Activated naive CD4-positive, alpha-beta T cell (primary cell): ENCODE measurements at places on chromosomes 1 and 21.

DNA sequence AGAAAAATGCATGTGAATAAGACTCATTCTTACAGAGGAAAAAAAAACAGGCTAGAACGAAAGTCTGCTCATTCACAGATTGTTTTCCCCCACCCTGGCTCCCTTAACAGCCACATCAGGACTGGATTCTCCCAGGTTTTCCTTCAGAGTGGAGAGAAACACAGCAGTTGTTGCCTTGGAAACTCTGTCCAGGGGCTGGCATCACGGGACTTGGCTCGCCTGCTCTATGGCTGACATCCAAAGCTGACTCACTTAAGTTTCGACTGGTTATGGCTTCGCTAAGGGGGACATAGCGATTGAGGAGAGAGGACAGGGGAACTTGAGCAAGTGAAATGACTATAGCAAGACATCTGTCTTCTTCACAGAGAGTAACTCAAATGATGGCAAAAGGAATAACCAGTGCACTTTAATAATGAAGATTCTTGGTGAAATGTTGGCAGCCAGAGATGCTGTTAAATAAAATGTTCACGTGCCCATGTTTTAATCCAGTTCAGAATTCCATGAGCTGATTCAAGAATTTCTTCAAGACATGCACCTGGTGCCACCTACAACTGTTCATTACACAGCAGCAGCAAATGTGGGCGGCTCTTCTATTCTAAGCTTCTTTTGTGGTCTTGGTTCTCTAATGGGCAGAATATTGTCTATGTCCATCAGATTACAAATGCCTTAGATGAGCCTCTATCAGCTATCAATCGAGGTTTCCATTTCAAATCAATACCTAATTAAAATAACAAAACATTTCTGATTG, 21.8 kb downstream of the MIS18A start:
- no peak for DNase-seq

- DNase-seq = no peak
These were observed 23.4 kb upstream of the TRAPPC10 start for GRCh38 chr21:43988506-43989230.

GRCh38 chr1:36673202-36673601, 190.5 kb upstream of the CSF3R start:
- DNase-seq = no peak

- no peak for DNase-seq
These were observed 12.2 kb downstream of the DNASE2B start for GRCh38 chr1:84410328-84411095.

DNA sequence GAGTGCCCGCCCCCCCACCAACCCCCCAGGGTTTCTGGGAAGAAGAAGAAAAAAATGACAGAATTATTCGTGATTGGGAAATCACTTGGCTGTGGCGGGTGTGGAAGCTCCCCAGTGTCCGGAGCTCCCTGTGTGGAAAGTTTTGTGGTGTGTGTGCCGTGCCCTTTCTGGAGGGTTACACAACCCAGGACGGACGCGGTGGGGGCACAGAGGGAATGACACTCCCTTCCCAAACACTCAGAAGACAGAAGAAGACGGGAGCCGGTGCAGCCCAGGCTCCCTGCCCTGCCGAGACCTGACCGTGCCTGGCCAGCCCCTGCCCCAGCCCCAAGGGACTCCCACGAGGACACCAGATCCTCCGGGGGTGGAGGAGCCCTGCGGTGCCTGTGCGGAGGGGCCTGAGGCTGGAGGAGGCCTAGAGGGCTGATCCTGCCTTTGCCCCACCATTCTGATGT, 33.0 kb upstream of the ADARB1 start:
- DNase-seq = no peak

- DNase-seq = no peak
These were observed 41.9 kb upstream of the LRP8 start for GRCh38 chr1:53369761-53370160.

- DNase-seq = no peak
These were observed 21.9 kb downstream of the KIAA1614 start for GRCh38 chr1:180934563-180934962.

DNA sequence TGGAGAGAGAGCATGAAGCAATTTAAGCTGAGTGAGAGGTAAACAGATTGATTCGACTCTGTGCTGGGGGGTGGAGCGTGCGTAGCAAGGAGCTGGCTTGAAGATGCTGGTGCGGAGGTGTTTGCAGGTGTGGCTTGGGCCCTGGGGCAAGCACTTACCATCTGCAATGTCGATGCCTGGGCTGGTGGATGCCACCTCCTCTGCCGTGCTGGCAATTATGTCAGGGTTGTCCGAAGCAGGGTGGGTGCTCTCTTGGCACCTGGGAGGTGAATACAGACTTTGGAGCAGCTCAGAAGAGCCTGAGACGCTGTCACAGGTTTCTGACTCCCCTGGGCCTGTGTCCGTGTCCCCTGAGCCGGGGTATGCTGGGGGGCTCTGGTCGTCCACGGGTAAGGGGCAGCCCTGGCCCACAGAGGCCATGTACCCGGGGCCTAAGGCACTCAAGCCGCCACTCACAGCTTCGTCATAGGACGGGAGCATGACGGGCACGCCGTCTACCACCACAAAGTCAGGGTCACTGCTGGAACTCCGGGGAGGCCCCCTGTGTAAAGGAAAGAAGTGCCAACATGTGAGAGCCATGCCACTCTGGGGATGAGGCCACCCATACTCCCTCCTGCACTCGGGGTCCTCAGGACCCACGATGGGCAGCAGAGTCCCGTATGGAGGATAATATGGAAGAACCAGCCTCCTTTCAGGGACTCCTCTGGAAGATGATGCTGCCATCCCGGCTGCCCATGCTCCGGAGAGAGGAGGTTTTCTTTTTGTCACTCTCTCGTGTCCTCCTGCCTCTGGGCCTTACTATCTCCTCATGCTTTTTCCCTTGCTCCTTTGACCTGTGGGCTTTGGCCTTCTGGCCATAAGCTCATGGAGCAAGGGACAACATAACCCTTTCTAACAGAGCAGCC, 80.3 kb upstream of the TLR5 start:
- no peak for DNase-seq

DNA sequence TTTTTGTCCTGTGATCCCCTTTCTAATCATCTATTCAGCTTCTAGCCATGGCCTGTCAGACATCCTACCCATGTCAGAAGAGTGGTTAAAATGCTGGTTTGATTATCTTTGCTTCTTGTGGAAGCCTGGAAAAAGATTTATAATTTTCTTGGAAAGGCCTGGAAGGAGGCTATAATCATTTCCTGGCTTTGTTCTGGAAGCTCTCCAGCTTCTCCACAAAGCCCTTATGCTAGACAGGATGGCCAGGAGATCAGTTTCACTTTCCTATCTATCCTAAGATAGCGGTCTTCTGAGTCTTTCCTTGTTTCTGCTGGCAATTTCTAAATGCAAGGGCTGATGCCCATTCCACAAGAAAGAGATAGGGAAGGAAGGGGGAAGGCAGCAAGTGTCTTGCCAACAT, 90.9 kb upstream of the SLC44A3 start:
- no peak for DNase-seq

- no peak for DNase-seq
These were observed 3.1 kb upstream of the ARHGEF2 start for GRCh38 chr1:155981266-155982088.

- no peak for DNase-seq
These were observed 308.0 kb downstream of the HMCN1 start for GRCh38 chr1:186042230-186042629.

DNA sequence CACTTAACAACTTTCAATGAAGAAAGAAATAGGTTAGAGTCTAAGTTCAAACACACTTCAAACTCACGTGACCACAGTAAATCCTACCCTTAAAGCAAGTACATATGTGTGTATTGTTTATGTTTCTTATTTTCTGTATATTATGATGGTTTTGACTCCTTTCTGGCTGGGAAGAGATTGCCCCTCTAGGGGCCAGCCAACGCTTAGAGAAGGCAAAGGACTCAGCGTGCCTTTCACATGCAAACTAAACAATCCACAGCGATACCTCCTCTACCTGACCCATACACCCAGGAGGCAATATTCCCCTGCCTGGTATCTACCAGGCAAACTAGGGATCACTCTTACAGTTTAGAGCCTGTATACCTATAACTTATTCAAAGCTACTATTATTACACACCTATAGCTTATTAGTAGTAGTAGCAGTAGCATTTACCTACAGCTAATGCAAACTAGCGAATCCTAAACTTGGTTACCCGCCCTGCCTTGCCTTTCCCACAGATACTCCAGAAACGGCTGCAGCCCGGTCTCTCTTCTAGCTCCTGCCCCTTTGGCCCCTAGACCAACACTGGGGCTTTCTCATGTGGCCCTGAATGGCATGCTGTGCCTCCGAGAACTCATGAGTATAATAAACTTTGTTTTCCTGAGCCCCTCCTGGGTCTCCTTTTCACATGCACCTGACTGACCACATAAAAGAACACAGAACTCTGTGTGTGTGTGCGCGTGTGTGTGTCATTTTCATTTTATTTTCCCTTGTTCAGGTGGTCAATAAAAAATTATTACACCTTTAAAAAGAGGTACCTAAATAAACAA, 14.0 kb downstream of the NRIP1 start:
- no peak for DNase-seq

DNA sequence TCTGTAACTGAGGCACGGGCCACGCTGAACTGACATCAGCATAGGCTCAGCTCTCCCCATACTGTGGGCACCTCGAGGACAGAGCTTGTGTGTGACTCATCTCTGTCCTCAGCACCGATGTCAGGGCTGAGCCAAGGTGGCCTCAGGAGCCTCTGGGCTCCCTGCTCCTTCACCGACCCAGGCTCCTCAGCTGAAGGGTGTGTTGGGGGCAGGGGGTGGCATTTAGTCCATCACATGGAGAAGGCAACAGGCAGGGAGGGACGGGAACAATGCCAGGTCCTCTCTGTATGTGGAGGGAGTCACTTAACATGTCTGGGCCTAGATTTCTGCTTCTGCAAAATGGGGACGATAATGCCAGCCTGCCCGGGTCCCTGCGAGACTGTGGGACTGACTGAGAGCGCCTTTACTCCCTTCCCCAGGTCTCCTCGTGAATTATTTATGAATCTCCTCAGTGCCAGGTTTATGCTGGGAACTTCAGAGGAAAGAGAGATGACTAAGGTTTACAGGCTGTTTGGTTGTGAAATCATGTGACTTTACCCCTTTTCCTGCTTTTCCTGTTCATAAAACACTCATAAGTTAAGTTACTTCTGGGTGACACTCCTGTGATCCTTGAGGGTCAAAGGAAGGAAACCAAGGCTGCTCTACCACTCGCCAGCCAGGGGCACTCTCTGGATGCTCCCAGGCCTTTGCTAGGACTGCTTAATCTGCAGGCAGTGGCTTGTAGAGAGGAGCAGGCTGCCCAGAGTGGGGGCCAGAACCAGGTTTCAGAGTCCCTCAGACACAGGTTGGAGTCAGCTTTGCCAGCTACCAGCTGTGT, 16.2 kb downstream of the TTC39A start:
- no peak for DNase-seq

- no peak for DNase-seq
These were observed 486.9 kb upstream of the USP24 start for GRCh38 chr1:55702064-55702463.

DNA sequence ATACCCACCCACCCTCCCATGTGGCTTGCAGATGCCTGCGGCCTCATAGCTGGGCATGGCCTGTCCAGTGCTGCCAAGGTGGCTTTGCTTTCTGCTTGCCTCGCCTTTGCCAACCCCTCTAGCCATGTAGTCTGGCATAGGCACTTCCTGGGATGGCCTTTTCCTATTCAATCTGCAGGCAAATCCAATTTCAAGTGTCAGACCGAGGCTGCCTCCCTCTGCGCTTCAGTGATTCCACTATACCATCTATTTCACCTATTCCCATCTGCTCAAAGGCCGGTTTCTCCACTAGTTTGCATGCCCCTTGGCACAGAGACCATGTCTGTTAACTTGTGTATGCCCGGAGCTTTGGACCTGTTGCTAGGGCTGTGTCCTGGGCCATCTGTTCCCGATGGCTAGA, 3.8 kb upstream of the ZBTB21 start:
- no peak for DNase-seq

DNA sequence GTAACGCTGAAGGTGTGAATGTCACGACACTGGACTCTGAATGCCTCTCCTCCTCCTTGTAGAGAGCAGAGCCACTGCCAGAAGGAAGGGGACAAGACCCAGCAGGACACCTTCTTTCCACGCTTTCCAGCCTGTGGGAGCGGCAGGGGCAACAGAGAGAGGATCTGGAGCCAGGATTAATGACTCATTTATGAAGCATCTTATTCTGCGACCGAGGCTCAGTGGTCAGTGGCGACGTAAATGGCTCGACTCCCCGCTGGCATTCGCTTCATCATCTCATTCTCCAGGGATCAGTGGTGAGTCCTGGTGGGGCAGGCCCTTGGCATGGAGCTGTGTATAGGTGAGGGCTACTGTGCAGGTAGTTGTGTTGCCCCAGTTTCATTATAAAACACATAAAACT, 4.6 kb downstream of the SLC37A1 start:
- no peak for DNase-seq

DNA sequence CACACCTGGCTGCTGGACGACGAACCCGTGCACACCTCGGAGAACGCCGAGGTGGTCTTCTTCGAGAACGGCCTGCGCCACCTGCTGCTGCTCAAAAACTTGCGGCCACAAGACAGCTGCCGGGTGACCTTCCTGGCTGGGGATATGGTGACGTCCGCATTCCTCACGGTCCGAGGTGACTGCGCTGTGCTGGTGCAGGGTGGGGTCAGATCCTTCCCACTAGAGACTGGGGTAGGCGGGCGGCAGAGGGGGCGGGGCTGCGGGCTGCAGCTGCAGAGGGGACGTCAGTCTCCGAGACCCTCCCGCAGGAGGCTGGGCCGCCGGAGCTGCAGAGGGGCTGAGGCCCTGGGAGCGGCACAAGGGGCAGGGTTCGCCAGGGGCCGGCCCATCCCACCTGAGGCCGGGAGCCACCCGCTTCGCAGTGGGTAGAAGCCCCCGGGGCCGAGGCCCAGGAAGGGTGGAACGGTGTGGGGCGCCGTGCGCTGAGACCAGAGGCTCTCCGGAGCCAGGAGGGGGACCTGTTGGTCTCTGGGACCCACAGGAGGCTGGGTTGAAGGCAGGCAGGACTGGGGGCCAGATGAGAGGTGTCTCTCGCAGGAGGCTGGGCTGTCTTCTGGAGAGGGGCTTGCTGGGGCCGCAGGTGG, 90.6 kb downstream of the TRIM11 start:
- DNase-seq = no peak

- no peak for DNase-seq
These were observed 108.3 kb downstream of the RPS6KC1 start for GRCh38 chr1:213159376-213159775.

DNA sequence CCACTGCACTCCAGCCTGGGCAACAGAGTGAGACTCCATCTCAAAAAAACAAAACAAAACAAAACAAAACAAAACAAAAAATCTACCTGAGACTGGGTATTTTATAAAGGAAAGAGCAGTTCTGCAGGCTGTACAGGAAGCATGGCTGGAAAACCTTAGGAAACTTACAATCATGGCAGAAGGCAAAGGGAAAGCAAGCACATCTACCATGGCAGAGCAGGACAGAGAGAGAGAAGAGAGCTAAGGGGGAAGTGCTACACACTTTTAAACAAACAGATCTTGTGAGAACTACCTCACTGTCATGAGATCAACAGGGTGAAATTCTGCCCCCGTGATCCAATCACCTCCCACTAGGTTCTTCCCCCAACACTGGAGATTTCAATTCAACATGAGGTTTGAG, 198.3 kb upstream of the SAMSN1 start:
- no peak for DNase-seq

GRCh38 chr1:183632114-183632513, 3.5 kb downstream of the ARPC5 start:
- DNase-seq = no peak
